ENCODE measurements at places on chromosomes 7 and 10.

- no peak for DNase-seq
These were observed 47.1 kb downstream of the NRCAM start for GRCh38 chr7:108409146-108409545.

DNA sequence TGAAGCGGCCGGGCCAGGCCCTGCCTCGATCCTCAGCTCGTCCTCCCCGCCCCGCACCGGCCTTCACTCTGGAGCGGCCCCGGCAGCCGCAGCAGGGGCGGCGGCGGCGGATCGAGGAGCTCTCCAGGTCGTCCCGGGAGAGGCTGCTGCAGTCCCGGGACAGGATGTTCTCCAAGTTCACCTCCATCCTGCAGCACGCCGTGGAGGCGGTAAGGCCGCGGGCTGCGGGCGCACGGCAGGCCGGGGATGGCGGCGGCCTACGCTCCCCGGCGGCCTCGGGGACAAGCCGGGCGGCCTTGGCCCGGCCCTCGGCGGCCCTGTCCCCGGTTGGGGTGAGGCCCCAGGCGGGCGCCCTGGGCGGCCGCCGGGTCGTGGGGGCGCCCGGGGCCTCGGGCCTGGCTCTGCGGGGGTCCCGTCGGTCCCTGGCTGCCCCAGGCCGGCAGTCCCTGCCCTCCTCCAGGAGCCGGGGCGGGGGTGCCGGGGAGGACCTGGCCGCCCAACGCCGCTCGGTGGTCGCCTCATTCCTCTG, 399 bp downstream of the FHIP2A start:
- no peak for DNase-seq

- DNase-seq = no peak
These were observed 679.7 kb upstream of the LRRTM3 start for GRCh38 chr10:66246177-66246576.

- no peak for DNase-seq
These were observed 357.1 kb downstream of the MAGI2 start for GRCh38 chr7:79096361-79096805.

DNA sequence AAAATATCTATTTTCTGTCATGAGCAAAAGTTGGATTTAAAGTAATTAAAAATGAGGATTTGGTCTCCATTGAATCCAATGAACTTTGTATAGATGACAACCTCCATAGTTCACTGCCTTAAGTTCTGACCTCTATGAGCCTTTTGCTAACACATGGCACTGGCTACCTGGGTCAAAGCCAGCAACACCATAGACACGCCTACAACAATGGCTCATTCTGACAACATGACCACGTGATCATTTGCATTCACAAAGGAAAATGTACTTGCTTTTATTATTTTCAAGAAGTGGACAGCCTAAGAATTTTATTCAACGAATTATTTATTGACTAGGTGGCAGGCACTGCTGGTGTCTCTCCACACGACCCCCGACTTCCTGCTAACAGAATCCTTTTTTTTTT, 90.6 kb downstream of the CARD11 start:
- no peak for DNase-seq

DNA sequence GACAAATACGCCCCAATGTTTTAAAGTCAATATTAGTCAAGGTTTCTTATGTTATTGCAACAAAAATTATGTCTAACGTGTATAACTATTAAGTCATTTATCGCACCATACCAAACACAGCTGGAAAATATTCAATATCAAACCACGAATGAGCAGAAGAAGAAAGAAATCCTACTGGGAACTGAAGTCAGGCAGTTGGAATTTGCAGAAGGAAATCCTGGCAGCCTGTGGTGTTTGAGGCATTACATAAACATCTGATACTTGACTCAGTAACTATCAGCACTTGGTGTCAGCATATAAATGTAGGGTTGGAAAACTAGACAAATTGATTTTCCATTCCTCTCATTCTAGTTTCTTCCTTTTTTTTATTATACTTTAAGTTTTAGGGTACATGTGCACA, 83.4 kb upstream of the NUPR2 start:
- DNase-seq = no peak

- no peak for DNase-seq
These were observed 1.6 kb downstream of the PWWP2B start for GRCh38 chr10:132398566-132398991.

DNA sequence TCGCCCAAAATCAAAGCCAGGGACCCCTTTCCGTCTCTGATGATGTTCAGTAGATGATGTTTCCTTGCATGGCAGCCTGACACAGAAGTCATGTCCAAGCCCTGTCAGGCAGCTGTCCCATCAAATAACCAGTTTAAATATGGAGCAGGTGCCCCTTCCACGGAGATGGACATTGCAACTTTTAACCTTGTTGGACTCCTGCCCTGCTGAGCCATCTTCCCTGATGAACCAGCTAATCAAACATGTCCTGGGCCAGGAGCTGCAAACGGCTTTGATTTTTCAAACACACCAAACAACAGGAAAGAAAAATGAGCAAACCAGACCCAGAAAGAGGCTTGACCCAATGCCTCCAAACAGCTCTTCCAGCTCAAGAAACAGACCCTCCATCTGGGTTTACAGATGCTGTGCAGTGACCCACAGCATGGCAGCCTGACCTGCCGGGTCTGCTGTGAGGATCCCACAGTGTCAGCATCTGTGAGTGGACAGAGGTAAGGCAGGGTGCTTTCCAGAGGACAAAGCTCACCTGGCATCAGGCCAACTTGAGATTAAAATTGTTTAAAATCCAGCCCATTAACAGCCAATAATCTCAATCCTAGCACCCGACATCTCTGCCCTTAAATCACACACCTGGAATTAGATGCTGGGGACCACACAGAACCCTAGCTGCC, 372.6 kb downstream of the GRID1 start:
- no peak for DNase-seq

DNA sequence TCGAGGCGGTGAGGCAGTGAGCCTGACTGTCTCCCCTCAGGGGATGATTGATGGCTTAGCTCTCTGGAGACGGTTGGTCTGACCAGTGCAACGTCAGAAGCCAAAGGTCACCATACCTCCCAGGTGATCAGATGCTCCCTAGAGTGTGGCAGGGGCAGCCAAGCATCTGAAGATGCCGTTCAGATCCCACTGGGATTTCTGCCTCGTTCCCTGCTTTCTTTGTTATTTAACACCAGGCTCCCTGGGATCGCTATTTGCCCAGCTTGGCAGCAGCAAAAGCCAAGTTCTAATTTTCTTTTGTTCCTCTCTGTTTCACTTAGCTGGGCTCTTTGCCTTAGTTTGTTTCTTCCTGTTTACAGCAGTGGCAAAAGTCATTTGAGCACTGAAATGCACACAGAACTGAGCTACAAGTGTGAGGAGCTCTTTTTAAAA, 53.5 kb upstream of the SVIL start:
- no peak for DNase-seq

DNA sequence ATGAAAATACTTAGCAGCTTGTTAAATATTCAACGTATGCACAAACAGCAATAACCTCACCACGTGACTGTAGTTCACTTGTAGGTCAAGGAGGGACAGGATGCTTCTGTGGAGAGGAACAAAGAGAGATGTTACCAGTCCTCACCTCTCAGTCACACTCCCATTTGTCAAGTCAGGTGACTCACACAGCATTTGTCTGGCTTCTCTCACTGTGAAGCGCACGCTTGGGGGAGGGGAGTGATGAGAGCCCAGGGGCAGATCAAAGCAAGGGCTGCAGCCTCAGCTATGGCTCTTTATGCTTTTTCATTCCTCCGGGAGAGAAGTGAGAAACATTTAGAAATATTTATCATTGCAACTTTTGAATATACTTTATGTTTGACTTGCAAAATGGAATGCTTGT, 2.9 kb upstream of the RBM20 start:
- DNase-seq = peak; percentile 20

DNA sequence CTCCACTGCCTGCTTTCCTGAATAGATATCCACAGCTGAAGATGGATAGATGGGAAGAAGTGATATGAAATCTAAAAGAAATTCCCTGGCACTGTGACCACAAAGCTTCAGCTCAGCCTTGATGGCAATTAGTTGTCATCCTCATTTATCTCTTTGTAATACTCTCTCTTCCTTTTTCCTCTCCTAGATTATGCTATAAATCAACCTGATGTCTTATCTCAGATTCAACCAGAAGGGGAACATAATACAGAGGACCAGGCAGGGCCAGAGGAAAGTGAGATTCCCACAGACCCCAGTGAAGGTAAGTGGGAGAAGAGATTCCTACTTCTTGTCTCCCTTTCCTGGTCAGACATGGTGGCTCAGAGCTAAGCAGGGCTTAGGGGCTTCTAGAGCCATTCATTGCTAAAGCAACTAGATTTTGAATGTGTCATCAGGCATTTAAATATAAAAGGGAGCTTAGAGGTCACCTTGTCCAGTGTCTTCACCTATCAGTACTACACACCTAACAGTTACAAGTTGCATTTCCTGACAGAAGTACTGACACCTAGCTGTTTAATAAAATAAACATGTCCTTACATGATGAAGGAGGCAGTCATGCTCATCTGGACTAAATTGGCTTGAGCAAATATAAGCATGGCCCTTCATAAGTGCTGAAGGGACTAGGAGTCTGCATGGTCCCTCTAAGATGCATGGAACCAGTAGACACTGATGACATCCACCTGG, 19.5 kb downstream of the ZNF398 start:
- DNase-seq = no peak

DNA sequence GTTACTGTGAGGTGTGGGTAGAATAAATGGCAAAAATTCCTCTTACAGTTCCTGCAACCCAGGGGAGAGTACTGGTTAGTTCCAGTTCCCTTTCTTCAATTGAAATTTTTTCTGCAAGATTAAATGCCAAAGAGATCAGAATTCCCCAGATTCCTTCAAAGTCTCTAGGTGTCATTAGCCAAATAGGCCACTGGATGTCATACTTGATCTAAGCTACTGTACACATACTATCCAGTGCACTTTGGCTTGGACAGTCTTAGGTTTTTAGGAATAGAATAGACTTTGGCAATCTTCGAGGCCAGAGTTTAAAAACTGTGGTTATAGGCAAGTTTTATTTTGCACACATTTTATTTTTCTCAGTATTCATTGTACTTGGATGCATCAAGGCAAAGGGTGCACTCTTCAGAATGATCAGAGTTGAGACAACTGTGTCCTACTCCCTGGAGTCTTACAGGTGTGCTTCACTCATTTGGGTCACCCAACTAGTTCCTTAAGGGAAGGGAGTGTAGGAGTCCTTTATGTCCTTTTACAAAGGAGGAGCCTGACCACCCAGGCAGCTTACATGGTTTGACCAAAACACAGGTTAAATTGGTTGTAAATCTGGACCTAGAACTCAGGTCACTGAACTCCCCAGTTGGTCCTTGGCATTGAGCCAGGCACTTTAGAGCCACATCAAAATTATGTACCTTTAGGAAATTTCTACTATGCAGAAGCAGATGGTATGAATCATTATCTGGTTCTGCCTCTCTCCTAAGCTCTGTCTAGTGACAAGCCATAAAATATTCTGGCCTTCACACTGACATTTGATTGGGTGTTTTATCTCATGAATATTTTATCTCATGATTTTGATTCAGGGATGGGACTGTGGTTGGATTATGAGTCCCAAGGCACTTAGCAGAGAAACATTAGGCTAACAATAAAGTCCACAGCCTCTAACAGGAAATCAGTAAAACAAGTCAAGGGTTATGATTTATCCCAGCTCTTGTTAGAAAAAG, 49.5 kb downstream of the ASAH2B start:
- no peak for DNase-seq

GRCh38 chr7:17357952-17358351, 59.5 kb downstream of the AHR start:
- DNase-seq = no peak

DNA sequence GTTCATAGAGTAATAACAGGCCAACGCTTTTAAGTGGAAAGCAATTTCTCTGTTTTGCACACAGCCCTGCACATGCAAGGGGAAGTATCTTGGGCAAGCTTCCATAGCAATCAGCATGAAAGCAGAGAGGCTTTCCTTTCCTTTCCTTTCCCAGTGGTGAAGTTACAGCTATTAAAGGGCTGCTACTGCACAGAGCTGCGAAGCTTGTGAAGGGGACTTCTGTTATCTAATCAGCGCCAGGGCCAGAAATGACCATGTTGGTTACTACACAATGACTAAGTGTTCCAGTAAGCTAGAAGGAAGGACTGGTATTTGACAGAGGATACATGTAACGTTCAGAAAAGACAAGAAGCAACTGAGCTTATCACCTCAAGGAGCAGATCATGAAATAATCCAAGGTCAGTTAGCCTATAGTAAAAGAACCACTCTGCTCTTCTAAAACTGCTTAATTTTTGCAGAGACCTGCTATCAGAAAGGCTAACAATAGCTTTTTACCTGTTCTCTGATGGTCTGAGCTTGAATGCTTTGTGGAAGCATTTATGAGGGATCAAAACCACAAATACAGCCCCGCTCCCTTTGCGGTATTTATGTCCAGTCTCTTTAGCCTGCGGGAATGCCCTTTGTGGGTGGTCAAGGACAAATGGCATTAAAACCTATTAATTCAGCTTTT, 45.9 kb downstream of the SGMS1 start:
- DNase-seq = no peak

GRCh38 chr7:46162609-46163008, 241.5 kb upstream of the IGFBP3 start:
- DNase-seq = no peak

DNA sequence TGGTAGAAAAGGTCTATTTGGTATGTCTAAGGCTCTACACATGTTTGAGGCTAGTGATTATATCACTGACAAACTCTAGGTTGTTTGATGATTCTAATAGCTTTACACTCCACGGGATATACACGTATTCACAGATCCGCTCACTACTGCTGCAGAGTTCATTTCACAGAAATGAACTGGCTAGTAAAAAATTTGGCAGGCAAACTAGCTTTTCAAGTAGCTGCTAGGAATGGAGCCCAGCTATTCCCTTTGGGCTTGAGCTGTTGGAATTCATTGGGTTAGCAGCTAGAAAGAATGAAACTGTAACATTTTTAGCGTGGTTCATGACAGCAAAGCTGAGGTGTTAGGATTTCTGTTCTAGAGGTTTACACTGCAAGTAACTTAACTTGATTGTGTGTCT, 37.6 kb downstream of the R3HCC1L start:
- no peak for DNase-seq
